ENCODE measurements at places on chromosomes 5 and 9. TPM values are rescaled to one million over a fixed set of nuclear protein-coding genes. Genes with fewer than 3 reads are reported as not detected.

MEIKIN gene
- not detected for total RNA-seq

PDE6A gene
- total RNA-seq, result not detected

PCDH12 gene
- total RNA-seq, result not detected

PALM2AKAP2 gene
- total RNA-seq, result 3.9 TPM

SPINK4 gene
- not detected for total RNA-seq

ADAM19 gene
- 20.9 TPM for total RNA-seq

GPR150 gene
- total RNA-seq, result 0.12 TPM

CORO2A gene
- 2.4 TPM for total RNA-seq

IL9 gene
- total RNA-seq, result not detected

ZNG1C gene
- 35.8 TPM for total RNA-seq

CANX gene
- total RNA-seq, result 301 TPM

GRCh38 chr5:156589104-156589945 is 260.8 kb upstream of the PPP1R2B start:
- no peaks in the 10 kb centered on the region for H3K4me1 ChIP-seq
- no peaks in the 10 kb centered on the region for H3K36me3 ChIP-seq
- H3K27ac ChIP-seq, result no peak overlapping the region

GRCh38 chr9:134205672-134206310 is 41.4 kb upstream of the RNU6ATAC start:
- H3K4me3 ChIP-seq, result no peak overlapping the region
- no peak overlapping the region for H3K27ac ChIP-seq
- no peaks in the 10 kb centered on the region for H3K27me3 ChIP-seq
- peaks cover 2% of the 10 kb centered on the region for H3K4me1 ChIP-seq
- DNase-seq, result no peak

GRCh38 chr5:73902327-73903051 is 276.5 kb downstream of the ARHGEF28 start:
- H3K4me1 ChIP-seq, result no peaks in the 10 kb centered on the region
- DNase-seq, result peak; percentile 65
- H3K27me3 ChIP-seq, result no peaks in the 10 kb centered on the region

DNA sequence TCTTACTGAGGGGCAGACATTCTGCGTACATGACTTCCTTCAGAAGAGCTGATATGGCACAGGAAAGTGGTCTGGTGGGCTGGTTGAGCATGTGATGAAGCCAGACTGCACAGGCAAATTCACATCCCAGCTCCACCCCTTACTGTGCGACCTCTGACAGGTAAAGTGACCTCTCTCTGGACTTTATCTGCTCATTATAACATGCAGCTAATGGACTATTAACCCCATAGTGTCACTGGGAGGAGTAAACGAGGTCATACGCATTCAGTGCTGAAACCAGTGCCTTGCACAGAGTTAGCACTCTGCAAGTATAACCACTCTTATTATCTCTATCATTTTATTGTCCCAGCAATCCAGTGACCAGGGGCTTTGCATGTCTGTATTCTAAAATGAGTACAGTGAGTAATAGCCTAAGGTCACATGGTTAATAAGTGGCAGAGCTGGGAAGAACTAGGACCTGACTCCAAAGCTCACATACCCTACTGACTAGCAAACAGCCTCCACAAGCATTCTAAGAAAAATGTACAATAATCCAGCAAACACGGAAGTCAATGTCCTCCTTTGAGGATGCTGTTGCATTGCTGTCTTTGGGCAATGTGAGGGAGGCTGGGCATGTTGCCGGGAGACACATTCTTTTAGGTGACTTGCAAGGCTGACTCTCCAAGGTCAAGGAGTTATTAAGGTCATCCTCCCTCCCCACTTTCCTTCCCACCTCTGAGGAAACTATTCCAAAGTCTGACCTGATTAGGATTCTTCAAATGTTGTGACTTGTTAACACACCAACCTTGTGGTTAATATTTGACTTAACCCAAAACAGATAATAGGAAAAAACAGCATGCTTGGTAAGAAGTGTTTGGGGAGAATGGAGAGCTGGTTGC is 19.0 kb downstream of the GLRX start:
- H3K27ac ChIP-seq, result no peak overlapping the region
- no peaks in the 10 kb centered on the region for H3K36me3 ChIP-seq
- no peak for DNase-seq

- no peaks in the 10 kb centered on the region for H3K4me1 ChIP-seq
- no peaks in the 10 kb centered on the region for H3K36me3 ChIP-seq
These were observed 17.6 kb downstream of the DMXL1 start for GRCh38 chr5:119088438-119088837.

DNA sequence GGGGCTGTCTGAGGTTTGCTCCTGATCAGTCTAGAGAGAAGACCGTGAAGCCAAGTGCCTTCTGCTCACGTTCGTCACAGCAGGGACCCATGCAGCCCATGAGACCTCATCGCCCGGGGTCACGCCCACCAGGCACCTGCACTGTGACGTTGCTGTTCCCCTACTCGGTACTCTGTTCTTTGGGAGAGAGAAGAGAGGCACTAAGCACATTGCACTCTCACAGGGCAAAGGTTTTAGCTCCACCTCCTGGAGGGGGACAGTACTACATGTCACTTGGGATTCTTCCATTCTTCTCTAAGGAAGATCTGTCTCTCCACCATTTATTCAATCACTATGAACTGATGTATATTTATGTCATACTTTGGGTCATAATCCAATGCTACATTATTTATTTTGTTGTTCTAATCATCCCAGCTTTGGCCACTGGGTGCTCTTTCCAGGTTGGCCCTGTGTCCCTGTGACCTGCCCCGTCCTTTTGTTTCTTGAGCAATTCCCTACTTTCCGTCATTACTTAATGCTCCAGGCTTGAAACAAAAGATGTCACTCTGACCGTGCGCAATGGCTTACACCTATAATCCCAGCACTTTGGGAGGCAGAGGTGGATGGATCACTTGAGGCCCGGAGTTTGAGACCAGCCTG is 31.4 kb upstream of the BRD3 start:
- DNase-seq, result peak; percentile 29
- H3K4me1 ChIP-seq, result no peaks in the 10 kb centered on the region
- H3K27ac ChIP-seq, result no peak overlapping the region
- no peaks in the 10 kb centered on the region for H3K36me3 ChIP-seq

- DNase-seq, result no peak
- no peaks in the 10 kb centered on the region for H3K36me3 ChIP-seq
- no peaks in the 10 kb centered on the region for H3K27me3 ChIP-seq
- H3K27ac ChIP-seq, result no peak overlapping the region
- H3K4me3 ChIP-seq, result no peak overlapping the region
These were observed 98.3 kb downstream of the MRPL36 start for GRCh38 chr5:1701216-1701864.

GRCh38 chr9:119044806-119045205 is 324.4 kb downstream of the BRINP1 start:
- peak overlapping the region; percentile 88 for H3K27ac ChIP-seq
- peaks cover 16% of the 10 kb centered on the region for H3K4me1 ChIP-seq
- DNase-seq, result peak; percentile 57
- H3K4me3 ChIP-seq, result no peak overlapping the region

GRCh38 chr9:131053896-131054295 is 42.4 kb upstream of the AIF1L start:
- DNase-seq, result no peak
- H3K4me1 ChIP-seq, result no peaks in the 10 kb centered on the region

DNA sequence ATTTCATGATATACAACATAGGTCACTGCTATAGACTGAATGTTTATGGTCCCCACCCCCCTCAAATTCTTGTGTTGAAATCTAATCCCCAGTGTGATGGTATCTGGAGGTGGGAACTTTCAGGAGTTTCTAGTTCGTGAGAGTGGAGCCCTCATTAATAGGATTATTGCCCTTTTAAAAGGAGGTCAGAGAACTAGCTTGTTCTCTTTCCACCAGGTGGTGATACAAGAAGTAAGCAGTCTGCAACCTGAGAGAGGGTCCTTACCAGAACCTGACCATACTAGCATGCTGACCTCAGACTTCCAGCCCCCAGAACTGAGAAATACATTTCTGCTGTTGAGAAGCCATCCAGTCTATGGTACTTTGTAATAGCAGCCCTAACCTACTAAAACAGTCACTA is 33.3 kb downstream of the TMEM161B start:
- no peaks in the 10 kb centered on the region for H3K36me3 ChIP-seq
- no peak overlapping the region for H3K27ac ChIP-seq
- H3K4me3 ChIP-seq, result no peak overlapping the region
- H3K27me3 ChIP-seq, result no peaks in the 10 kb centered on the region

DNA sequence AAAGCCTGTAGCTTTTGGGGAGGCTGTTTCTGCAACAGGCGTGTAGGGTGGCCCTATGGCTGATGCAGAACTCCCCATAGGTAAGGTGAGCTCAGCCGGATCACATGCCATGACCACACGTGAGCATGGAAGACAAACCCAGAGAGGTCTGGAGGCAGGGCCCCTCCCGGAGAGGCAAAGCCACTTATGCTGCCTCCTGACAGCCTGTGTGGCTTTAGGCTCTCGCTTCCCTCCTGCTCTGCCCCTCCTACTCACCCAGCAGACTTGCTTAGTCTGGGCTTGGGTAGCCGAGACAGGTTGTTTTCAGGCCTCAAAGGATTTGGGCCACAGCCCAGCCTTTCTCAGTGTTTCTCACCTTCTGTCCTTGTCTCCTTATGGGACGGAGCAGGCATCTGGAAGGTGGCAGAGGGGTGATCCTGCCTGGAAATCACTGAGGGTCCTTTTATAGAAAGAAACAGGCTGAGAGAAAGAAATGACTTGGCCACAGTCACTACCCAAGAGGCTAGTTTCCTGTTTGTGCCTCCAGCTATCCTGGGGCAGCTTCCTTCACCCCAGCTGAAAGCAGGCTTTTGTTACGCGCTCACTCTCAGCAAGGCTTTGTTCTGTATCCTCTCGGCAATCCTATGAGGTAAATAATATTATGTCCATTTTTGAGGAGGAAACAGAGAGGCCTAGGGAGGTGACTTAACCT is 89.9 kb downstream of the DAB2IP start:
- peaks cover 59% of the 10 kb centered on the region for H3K4me1 ChIP-seq
- H3K27me3 ChIP-seq, result no peaks in the 10 kb centered on the region
- H3K36me3 ChIP-seq, result no peaks in the 10 kb centered on the region
- DNase-seq, result peak; percentile 45

DNA sequence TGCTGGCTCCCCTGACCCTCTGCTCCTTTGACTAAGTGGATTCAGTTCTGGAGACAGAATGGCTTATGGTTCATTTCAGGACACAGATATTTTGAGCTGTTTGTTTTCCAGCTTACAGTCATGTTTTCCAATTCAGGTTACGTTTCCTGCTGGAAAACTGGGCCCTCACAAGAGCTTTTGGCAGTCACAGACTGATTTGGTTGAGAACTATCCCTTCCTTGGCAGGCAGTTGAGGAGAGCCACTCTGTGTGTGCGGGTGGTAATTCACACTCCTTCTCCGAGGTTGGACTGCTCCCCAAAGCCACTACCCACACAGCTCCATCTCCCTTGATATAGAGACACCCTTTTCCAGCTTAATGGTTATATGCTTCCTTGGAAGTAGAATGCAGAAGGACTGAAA is 534.5 kb downstream of the TMEM38B start:
- H3K27ac ChIP-seq, result no peak overlapping the region
- H3K36me3 ChIP-seq, result no peaks in the 10 kb centered on the region
- DNase-seq, result no peak
- peaks cover 9% of the 10 kb centered on the region for H3K4me1 ChIP-seq
- no peak overlapping the region for H3K4me3 ChIP-seq

DNA sequence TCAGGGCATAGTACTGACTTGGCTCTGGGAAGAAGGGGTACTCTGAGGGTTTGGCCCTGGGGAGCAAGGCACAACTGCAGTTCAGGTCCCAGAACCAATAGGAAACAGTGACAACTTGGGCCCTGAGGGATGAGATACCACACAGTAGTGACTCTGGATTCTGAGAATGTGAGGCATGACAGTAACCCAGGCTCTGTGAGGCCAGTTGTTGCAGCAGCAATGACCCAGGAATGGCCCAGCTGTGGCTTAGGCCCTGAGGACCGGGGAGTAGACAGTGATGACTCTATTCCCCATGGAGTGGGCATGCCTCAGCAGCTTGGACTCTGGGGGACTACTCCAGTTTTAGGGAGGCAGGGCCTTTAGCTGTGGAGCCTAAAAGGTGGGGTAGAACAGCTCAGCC is 21.5 kb upstream of the NFIL3 start:
- no peak overlapping the region for H3K4me3 ChIP-seq
- peaks cover 8% of the 10 kb centered on the region for H3K4me1 ChIP-seq
- H3K27ac ChIP-seq, result no peak overlapping the region
- no peak for DNase-seq
- H3K27me3 ChIP-seq, result no peaks in the 10 kb centered on the region

GRCh38 chr5:173231996-173232498 is 3.0 kb downstream of the NKX2-5 start:
- peaks cover 26% of the 10 kb centered on the region for H3K4me1 ChIP-seq
- DNase-seq, result peak; percentile 38
- H3K36me3 ChIP-seq, result no peaks in the 10 kb centered on the region
- no peak overlapping the region for H3K27ac ChIP-seq
- H3K4me3 ChIP-seq, result no peak overlapping the region

- no peak overlapping the region for H3K4me3 ChIP-seq
- no peaks in the 10 kb centered on the region for H3K36me3 ChIP-seq
- DNase-seq, result no peak
- no peak overlapping the region for H3K27ac ChIP-seq
- H3K4me1 ChIP-seq, result no peaks in the 10 kb centered on the region
- H3K27me3 ChIP-seq, result no peaks in the 10 kb centered on the region
These were observed 680.8 kb downstream of the CETN3 start for GRCh38 chr5:89728750-89729149.

GRCh38 chr5:61767231-61768080 is 435.4 kb downstream of the ZSWIM6 start:
- no peak overlapping the region for H3K27ac ChIP-seq
- H3K27me3 ChIP-seq, result no peaks in the 10 kb centered on the region
- H3K4me3 ChIP-seq, result no peak overlapping the region
- no peak for DNase-seq
- H3K36me3 ChIP-seq, result no peaks in the 10 kb centered on the region
- peaks cover 24% of the 10 kb centered on the region for H3K4me1 ChIP-seq

Data from neural progenitor cell (in vitro differentiated cells).